NCI-H1436 treated with DMSO at 0.1 percent for 48 hours (cell line): ENCODE measurements at places on chromosomes 4 and X.

GRCh38 chr4:175622887-175623286 is 189.2 kb downstream of the GPM6A start:
- no peak for DNase-seq

DNA sequence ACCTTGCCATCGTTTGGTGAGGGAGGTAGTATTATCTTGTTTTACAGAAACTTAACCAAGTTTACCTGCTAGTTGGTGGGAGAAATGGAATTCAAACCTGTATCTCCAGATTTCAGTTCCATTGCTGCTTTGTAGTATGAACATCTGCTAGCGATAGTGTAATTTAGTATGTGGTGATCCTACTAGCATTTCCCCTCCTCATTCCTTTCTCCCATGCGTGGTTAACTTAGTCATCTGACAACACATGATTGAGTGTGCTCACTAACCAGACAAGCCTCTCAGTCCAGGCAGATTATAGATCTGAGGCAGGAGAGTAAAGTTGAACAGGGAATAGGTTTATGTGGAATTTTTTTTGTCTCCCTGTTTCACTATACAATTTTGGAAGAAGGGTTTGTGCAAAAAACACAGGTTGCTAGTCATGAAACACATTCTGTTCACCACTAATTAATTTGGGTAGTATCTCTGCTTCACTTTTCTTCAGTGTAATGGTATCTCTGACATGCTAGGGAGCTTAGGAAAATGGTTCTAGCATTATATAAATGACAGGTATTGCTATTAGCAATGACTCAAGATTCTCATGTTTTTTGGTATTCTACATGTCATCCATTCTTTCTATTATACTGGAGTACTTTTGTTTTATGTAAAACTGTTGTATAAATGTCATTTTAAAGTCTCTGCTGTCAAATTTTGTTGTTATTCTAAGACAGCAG is 21.7 kb downstream of the RBPJ start:
- DNase-seq = no peak

DNA sequence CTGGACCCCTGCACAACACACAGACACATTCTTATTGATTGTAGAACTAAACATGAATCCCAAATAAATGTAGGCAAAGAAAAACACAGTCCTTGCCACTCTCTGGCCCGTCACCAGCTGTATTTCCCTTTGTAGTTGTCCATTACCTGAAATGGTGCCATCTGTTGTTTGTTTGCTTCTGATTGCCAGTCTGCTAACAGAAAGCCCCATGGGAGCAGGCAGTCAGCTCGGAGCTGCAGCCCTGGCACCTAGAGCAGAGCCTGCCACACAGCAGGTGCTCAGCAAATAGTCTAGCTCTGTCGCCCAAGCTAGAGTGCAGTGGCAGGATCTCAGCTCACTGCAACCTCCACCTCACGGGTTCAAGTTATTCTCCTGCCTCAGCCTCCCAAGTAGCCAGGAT is 28.9 kb downstream of the CPLX1 start:
- peak; percentile 60 for DNase-seq

DNA sequence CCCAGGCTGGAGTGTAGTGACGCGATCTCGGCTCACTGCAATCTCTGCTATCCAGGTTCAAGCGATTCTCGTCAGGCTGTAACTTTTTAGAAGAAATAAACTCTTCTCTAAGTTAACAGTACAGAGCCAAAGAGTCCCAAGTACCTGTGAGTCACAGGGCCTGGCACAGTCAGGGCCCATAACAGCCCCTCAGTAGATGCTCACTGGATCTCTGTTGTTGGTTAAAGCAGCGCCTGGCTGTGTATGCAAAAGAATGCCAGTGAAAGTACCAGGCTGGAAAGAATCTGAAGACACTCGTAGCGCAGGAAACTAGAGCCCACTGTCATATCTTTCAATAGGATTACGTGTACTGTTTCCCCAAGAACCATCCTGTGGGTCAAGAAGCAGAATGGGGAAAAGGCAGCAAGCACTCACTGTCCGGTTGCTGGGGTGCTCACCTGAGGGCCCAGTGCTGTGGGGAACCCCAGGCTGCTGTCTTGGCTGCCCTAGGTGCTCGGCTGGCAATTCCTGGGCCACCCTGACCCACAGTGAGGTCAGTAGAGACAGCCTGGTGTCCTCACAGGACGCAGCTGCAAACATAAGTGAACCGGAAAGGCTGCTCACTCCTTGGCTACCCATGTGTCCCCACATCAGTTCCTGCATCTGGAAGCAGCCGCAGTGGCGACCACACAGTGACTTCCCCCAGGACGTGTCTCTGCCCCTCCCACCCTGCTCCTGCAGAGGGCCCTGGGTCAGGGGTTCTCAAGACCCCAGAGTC is 3.1 kb upstream of the SLBP start:
- DNase-seq = no peak

DNA sequence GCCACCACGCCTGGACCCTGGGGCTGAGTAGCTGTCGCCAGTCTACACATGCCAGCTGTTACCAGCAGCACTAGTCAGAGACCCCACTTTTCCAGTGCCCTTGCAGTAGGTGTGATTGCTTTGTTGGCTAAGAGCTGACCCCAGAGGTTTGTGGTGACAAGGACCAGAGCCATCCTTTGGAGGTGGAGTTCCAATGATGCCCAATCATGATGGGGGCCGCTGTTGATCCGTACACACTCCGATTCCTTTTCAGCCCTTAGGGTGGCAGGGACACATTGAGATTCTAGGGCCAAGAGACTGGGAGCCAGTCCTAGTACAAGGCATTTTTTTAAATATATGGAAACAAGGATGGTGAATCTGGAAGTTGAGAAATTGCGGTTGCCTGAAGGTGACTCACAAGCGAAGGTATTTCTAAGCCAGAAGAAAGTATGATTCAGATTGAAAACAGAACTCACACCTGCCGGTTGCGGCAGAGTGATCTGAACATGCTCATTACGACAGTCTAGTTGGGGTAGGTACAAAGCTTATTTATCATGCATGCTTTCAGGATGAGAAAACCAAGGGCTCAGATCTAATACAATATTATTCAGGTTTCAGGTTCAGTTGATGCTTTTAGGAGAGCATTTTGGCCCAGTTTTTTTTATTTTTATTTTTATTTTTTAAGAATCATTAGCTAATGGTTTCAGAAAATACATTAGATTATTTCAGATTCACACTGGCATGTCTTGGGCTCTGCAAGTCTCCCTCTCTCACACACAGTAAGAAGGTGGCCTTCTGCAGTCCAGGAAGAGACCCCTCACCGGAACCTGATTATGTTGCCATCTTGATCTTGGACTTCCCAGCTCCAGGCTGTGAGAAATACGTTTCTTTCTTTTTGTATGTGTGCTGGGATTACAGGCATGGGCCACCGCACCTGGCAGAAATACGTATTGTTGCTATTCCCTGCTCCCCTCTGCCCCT is 43.4 kb downstream of the SHROOM2 start:
- DNase-seq = no peak

DNA sequence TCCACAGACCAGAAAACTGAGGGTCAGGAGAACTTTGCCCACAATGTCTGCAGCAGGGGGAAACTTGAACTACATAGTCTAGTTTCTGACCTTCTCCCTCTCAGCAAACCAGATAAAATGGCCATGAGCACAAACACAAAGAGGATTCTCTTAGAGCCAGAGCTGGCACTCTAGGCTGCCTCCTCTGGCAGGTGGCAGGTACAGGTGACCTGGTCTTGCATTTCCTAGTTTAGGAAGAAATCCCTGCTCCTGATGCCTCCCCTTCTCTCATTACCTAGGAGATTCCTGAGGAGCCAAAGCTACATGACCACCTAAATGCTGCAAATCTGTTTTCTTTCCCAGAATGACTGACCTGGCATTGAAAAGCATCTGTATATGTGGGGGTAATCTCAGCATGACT is 45.1 kb downstream of the ARHGEF9 start:
- DNase-seq = no peak

- no peak for DNase-seq
Observed at GRCh38 chr4:53490965-53491622, 100.2 kb downstream of the LNX1 start.

DNA sequence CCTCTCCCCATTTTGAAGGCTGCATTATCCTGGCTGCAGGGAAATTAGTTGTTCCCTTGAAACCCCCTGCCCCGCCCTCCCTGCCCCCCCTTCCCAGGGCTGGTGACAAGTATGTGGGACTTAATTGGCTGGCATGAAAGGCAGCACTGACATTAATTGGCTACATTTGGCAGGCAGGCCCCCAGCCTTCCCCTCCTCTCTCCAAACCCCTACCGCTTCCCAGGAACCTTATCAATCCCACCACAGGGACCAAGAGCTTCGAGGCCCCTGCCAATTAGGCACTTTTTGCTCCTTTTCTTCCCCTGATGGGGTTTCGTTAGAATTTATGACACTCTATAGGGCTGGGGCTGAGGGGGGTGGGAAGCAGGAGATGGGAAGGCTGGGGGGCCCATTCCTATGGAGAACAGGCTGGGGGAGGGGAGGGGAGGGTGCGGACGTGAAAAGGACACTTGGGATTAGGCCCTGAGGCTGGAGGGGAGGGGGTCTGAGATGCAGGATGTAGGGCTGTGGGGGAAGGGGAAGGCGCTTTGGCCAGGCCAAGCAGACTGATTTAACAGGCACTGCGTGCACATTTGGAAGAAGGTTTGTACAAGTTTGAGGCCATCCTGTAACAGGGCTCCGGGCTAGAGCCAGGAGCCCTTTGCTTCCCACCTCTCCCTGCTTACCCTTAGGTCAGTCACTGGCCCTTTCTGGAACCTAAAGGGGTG is 52.2 kb downstream of the EFNB1 start:
- peak; percentile 5 for DNase-seq

DNA sequence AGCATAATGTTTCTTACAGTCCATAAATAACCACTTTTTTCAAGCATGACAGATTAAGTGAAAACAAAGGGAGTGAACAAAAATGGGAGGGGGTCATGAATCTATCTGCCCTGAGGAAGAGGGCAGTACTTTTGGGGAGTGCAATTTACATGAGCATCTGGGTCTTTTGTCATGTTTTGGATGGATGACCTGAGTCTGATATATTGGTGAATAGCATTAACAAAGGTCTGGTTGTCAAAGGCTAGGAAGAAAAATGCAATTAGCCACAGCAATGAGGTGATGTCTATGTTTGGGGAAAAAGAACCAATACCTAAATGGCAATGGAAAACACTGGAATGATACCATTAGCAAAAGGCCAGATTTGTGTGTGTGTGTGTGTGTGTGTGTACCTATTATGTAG is 15.1 kb upstream of the MAD2L1 start:
- no peak for DNase-seq

- no peak for DNase-seq
Observed at GRCh38 chrX:3811331-3812311, 98.2 kb upstream of the PRKX start.

- no peak for DNase-seq
Observed at GRCh38 chr4:110798687-110799086, 175.8 kb upstream of the PITX2 start.

- no peak for DNase-seq
Observed at GRCh38 chr4:124946696-124947095, 234.2 kb upstream of the ANKRD50 start.

GRCh38 chrX:8823698-8824097 is 22.5 kb upstream of the FAM9A start:
- no peak for DNase-seq

DNA sequence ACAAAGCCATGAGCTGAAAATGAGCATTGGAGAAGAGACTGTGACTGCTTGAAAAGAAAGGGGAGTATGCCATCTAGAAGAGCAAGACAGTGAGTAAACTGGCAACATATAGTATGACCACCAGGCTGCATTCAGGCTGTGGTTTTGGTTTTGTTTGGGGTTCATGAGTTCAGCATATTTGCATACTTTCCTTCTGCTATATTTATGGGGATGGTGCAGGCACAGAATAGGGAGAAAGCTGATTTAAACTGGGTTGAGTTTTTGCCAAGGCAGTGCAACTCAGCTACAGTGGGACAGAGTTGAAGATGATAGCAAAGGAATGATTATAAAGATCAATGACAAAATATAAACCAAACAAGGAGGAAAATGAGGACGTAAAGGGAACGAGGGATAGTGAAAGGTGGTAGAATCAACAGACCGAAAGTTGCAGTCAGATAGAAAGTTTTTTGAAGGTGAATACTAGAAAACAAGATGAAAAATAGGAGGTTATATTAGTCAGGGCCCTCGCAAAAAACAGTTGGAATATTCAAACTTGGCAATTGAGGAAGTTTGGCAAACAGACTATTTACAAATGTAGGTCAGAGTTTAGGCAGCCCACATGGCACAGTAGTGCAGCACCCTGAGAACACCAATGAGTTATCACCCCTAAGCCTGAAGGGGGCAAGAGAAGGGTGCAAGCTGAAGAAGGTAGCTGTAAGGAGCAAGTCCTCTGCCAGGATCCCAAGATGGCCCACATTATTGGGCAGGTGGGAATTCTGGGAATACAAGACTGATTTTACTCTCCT is 114.8 kb upstream of the MAP9 start:
- DNase-seq = no peak

GRCh38 chr4:110412354-110413065 is 63.4 kb upstream of the ENPEP start:
- no peak for DNase-seq
